ENCODE measurements at places on chromosomes 12 and 14. TPM values are rescaled to one million over a fixed set of nuclear protein-coding genes. Genes with fewer than 3 reads are reported as not detected.

Gene IKZF4
- 21.3 TPM for total RNA-seq

Gene TSPAN9
- total RNA-seq = 0.15 TPM

Gene RNASE2
- total RNA-seq = not detected

Gene TAS2R20
- total RNA-seq = 0.86 TPM

Gene TTC9
- 15.9 TPM for total RNA-seq

Gene CCDC38
- not detected for total RNA-seq

Gene CCDC177
- not detected for total RNA-seq

Gene TESPA1
- total RNA-seq = 129 TPM

Gene SMCO2
- total RNA-seq = 0.34 TPM

Gene C12orf54
- not detected for total RNA-seq

Gene PIWIL1
- not detected for total RNA-seq

Gene ZDHHC22
- not detected for total RNA-seq

Gene GYS2
- total RNA-seq = not detected

Gene PAX9
- total RNA-seq = not detected

Gene FANCM
- 11.2 TPM for total RNA-seq

Gene SDR9C7
- not detected for total RNA-seq

Gene SIX4
- total RNA-seq = not detected

Gene RNFT2
- total RNA-seq = 12.9 TPM

Gene IQSEC3
- total RNA-seq = 1.1 TPM

Gene GPR162
- 0.23 TPM for total RNA-seq

Gene OTUB2
- 2.4 TPM for total RNA-seq

Gene PDE3A
- total RNA-seq = not detected

Gene RPL36AL
- total RNA-seq = 298 TPM

Gene BEGAIN
- 1.4 TPM for total RNA-seq
